ENCODE measurements at places on chromosomes 1 and 21. TPM values are rescaled to one million over a fixed set of nuclear protein-coding genes. Genes with fewer than 3 reads are reported as not detected.

GRCh38 chr1:83857103-83857502 is 141.8 kb downstream of the TTLL7 start:
- no peaks in the 10 kb centered on the region for H3K36me3 ChIP-seq
- H3K4me3 ChIP-seq = no peak overlapping the region
- H3K4me1 ChIP-seq = peaks cover 22% of the 10 kb centered on the region
- H3K27me3 ChIP-seq = no peaks in the 10 kb centered on the region
- H3K27ac ChIP-seq = no peak overlapping the region

GRCh38 chr1:96520579-96520947 is 201.0 kb upstream of the PTBP2 start:
- no peak overlapping the region for H3K27ac ChIP-seq
- H3K36me3 ChIP-seq = no peaks in the 10 kb centered on the region
- H3K4me3 ChIP-seq = no peak overlapping the region
- no peaks in the 10 kb centered on the region for H3K27me3 ChIP-seq

DNA sequence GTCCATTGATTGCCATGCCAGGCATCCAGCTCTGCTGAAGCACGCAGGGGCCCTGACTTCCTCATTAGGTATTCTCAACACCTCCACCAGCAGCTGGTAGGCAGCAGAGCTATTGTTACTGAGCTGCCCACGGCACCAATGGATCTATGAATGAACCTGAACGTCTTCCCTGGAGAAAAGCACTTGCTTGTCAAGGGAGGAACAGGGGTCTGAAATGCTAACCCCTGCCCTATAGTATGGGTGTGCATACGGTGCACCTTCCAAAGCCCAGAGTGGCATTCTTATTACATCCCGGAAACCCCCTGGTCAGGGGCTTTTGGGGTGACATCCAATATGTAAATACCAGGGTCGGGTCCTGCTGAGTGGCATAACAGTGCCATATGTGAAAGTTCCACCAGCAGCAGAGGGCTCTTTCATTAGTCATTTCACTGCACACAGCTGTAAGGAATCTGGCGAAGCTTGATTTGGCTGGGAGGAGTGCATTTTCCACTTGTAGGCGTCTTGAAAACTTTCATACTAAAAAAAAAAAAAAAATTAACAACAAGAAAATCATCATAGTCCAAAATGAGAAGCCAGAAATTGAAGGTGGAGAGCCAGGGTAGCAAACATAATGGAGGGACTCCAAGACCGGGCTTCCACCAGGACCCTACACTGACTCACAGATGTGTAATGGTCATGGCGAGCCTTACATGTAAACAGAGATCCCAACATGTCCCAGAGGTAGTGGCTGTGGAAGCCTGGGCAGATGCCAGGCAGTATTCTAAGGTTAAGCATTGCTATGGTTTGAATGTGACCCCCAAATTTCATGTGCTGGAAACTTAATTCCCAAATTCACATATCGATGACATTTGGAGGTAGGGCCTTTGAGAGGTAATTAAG is 58.8 kb upstream of the PRDX6 start:
- H3K4me1 ChIP-seq = peaks cover 4% of the 10 kb centered on the region
- H3K36me3 ChIP-seq = no peaks in the 10 kb centered on the region
- H3K27me3 ChIP-seq = no peaks in the 10 kb centered on the region
- no peak for DNase-seq
- H3K27ac ChIP-seq = no peak overlapping the region
- H3K4me3 ChIP-seq = no peak overlapping the region

GRCh38 chr1:109354929-109355328 is 42.8 kb downstream of the SORT1 start:
- H3K4me3 ChIP-seq = no peak overlapping the region
- H3K27me3 ChIP-seq = no peaks in the 10 kb centered on the region
- H3K27ac ChIP-seq = no peak overlapping the region
- no peak for DNase-seq
- H3K36me3 ChIP-seq = peaks cover 10% of the 10 kb centered on the region
- no peaks in the 10 kb centered on the region for H3K4me1 ChIP-seq

Gene TTC13
- 24.4 TPM for total RNA-seq

DNA sequence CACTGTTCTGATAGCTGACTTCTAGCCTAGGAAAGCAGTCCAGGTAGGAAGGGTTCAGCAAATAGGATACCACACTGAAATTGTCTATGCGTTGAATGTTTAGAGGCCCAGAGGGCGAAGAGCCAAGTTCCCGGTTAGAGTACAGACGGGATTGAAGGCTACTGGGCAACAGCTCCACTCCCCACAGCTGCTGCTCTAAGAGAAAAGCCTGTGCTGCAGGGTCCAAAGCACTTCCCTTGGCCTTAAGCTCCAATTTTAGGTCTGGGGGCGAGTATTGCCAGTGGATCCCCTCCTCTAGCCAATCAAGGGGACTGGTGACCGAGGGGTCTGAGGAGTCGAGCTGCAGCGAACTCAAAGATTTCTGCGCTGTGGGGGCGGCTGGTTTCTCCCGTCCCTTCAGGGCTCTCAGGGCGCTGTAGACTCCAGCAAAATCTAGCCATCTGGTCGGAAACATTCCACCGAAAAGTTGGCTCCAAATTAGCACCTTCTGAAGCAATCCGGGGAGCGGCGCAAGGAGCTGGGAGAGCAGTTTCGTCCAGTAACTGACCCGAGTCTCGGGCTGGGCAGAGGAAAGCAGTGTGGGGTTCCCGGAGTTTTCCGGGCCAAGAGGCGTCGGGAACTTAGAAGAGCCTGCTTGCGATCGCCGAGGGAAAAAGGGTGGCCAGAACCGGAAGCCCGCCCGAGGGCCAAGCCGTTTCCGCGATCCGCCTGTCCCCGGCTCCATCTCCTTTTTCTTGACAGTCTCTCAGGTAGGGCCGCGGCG is 748 bp downstream of the PPP1R15B start:
- H3K4me1 ChIP-seq = peaks cover 21% of the 10 kb centered on the region
- no peaks in the 10 kb centered on the region for H3K36me3 ChIP-seq
- peak overlapping the region; percentile 61 for H3K4me3 ChIP-seq
- DNase-seq = peak; percentile 64

- H3K27ac ChIP-seq = no peak overlapping the region
- H3K4me3 ChIP-seq = no peak overlapping the region
- no peaks in the 10 kb centered on the region for H3K36me3 ChIP-seq
- no peaks in the 10 kb centered on the region for H3K27me3 ChIP-seq
- no peaks in the 10 kb centered on the region for H3K4me1 ChIP-seq
Measured at GRCh38 chr21:33151941-33152731, 77.6 kb upstream of the IFNAR2 start.

DNA sequence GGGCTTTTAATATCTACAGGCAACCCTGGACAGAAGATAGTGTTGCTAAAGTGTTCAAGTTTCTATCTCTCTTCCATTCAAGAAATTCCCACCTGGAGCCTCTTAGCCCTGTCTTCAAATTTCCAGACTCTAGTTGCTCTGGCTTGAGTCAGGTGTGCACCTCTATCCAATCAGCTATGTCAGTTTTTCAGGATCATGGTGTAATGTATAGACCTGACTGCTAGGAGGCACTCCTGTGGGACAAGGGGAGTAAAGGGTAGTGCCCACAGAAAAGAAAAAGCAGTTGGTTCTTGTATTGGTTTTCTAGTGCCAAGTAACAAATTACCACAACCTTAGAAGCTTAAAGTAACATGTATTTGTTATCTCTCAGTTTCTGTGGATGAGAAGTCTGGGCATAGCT is 6.2 kb upstream of the ZRANB2 start:
- no peaks in the 10 kb centered on the region for H3K27me3 ChIP-seq
- no peak overlapping the region for H3K27ac ChIP-seq
- H3K36me3 ChIP-seq = no peaks in the 10 kb centered on the region
- peaks cover 6% of the 10 kb centered on the region for H3K4me1 ChIP-seq
- no peak overlapping the region for H3K4me3 ChIP-seq

Gene SMYD3
- total RNA-seq = 13.5 TPM

DNA sequence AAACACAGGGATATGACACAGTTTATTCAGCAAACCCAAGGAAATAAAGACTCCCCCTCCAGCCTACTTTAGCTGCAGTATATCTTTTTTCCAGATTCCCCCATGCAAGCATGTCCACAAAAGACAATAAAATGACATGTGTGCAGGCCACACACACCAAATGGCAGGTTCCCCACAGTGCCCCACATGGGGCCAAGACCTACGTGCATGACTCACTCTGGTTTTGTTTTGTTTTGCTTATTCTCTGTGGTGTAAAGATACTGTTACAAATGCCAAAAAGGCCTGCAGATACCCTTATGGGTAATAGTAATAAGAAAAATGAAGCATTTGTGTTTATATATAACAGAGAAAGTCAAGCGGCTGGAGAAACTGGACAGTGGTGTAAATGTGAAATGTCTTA is 71.6 kb downstream of the RD3 start:
- no peak overlapping the region for H3K27ac ChIP-seq
- no peak for DNase-seq
- H3K4me3 ChIP-seq = no peak overlapping the region
- no peaks in the 10 kb centered on the region for H3K27me3 ChIP-seq
- no peaks in the 10 kb centered on the region for H3K4me1 ChIP-seq

DNA sequence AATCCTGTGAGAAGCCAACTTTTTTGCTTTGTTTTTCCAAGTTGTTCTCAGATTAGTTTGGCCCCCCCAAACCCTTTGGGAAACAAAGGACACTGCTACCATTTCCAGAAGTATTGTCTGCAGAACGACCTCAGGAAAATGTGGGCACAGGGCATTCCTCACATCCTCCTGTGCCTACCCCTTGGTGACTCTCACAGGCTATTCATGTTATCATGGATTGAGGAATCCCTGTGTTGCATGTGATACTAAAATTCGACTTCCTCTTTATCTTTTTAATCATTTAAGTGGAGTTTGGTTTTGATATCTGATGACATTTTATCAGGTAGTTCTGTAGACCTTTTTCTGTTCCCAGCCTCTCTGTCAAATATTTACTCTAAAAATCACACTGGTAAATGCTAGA is 184.5 kb downstream of the FASLG start:
- H3K27ac ChIP-seq = no peak overlapping the region
- H3K4me3 ChIP-seq = no peak overlapping the region
- no peaks in the 10 kb centered on the region for H3K36me3 ChIP-seq
- H3K27me3 ChIP-seq = no peaks in the 10 kb centered on the region
- H3K4me1 ChIP-seq = no peaks in the 10 kb centered on the region

DNA sequence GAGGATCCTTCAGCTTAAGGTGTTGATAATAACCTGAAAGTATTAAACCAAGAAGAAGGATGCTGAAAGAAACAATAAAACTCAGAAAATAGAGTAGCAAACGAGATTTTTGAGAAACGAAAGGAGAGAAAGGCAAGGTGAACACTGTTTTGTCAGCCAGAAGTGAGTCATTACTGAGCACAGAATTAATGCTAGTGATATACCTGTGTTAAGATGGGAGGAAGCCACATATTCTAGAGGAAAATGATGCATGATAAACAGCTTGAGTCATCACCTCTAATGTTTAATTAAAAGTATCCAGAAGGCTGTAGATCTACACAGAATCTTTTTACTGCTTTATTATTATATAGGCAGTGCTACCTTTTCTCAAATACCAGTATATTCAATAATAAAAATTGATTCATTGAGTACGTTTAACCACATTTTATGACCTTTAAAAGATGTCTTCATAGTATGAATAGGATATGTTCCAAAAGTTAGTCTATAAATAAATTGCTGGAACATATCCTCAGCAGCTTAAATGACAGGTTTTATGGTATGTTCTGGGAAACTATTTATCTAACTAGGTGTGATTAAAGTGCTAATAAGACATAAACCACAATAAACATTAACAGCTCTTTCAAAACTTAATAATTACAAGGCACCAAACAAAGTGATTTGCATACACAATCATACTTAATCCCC is 10.3 kb downstream of the SH3GLB1 start:
- DNase-seq = no peak
- H3K27ac ChIP-seq = peak overlapping the region; percentile 18
- no peak overlapping the region for H3K4me3 ChIP-seq

DNA sequence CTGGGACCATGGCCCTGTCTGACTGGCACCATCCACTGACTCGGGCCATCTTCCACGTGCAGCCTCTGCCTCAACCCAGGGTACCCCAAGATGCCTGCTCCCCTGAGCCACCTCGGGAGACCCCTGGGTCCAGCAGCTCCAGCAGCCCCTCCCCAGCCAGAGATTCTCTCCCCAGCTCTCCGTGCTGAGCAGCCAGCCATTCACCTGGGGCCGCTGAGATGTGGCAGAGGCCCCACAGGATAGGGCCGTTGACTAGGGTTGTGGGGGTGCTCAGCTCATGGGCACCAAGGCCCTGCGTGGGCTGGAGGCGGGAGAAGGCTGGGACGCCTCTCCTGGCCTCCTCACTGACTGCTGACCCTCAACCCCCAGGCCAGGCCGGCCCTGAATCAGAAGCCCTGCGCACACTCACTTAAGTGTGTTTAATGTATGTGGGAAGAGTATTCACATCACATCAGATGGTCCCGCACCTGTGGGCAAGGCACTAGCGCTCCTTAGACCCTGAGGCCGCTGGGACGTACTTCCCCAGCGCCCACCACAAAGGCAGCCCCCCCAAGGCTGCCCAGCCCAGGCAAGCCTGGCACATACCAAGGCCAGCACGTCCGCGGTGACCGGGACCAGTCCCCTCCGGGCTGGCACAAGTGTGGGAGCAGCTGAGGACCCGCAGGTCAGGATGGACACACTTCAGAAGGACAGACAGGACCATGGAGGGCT is 27.8 kb downstream of the SLC19A1 start:
- no peaks in the 10 kb centered on the region for H3K36me3 ChIP-seq
- peaks cover 30% of the 10 kb centered on the region for H3K4me1 ChIP-seq
- no peak overlapping the region for H3K27ac ChIP-seq

- no peak overlapping the region for H3K27ac ChIP-seq
- no peak for DNase-seq
- no peaks in the 10 kb centered on the region for H3K36me3 ChIP-seq
- no peaks in the 10 kb centered on the region for H3K27me3 ChIP-seq
- no peak overlapping the region for H3K4me3 ChIP-seq
Measured at GRCh38 chr1:9105336-9105867, 23.5 kb downstream of the GPR157 start.

- no peaks in the 10 kb centered on the region for H3K27me3 ChIP-seq
- no peaks in the 10 kb centered on the region for H3K36me3 ChIP-seq
- no peak overlapping the region for H3K4me3 ChIP-seq
- peaks cover 69% of the 10 kb centered on the region for H3K4me1 ChIP-seq
- peak; percentile 99 for DNase-seq
- H3K27ac ChIP-seq = peak overlapping the region; percentile 96
Measured at GRCh38 chr1:202034683-202035462, 24.5 kb downstream of the ELF3 start.

GRCh38 chr1:31381394-31382294 is 8.8 kb upstream of the FABP3 start:
- no peak overlapping the region for H3K27ac ChIP-seq
- H3K4me1 ChIP-seq = no peaks in the 10 kb centered on the region
- no peak overlapping the region for H3K4me3 ChIP-seq
- no peaks in the 10 kb centered on the region for H3K27me3 ChIP-seq

- no peaks in the 10 kb centered on the region for H3K4me1 ChIP-seq
- no peaks in the 10 kb centered on the region for H3K27me3 ChIP-seq
- no peak overlapping the region for H3K4me3 ChIP-seq
Measured at GRCh38 chr21:16797966-16798365, 714.9 kb upstream of the CXADR start.

All from body of pancreas (tissue), 4 donors.